ENCODE measurements at places on chromosomes 13 and 19.

- DNase-seq: no peak
Measured at GRCh38 chr19:46411925-46412649, 1.3 kb downstream of the CCDC8 start.

GRCh38 chr13:112819111-112819510 is 129.3 kb downstream of the ATP11A start:
- no peak for DNase-seq

- no peak for DNase-seq
Measured at GRCh38 chr13:36915896-36916640, 4.0 kb downstream of the SMAD9 start.

DNA sequence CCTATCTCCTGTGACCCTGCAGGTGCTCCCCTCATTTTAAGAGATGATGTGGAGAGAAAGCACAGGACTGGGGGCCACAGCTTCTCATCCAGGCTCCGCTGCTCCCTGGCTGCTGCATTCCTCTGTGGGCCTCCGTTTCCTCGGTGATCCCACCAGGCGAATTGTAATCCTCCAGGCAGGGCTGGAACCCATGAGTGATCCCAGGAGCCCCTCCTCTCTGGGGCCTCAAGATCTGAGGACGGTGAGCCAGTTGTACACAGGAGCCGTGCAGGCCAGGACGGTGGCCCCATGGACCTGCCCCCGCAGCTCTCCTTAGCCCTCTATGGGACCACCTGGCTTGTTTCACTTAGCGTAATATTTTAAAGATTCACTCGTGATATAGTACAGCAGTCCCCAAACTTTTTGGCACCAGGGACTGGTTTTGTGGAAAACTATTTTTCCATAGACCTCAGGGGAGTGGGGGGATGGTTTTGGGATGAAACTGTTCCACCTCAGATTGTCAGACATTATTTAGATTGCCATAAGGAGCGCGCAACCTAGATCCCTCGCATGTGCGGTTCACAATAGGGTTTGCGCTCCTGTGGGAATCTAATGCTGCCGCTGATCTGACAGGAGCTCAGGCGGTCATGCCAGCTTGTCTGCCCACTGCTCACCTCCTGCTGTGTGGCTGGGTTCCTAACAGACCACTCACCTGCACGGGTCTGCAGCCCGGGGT is 5.6 kb downstream of the FFAR3 start:
- DNase-seq: no peak

DNA sequence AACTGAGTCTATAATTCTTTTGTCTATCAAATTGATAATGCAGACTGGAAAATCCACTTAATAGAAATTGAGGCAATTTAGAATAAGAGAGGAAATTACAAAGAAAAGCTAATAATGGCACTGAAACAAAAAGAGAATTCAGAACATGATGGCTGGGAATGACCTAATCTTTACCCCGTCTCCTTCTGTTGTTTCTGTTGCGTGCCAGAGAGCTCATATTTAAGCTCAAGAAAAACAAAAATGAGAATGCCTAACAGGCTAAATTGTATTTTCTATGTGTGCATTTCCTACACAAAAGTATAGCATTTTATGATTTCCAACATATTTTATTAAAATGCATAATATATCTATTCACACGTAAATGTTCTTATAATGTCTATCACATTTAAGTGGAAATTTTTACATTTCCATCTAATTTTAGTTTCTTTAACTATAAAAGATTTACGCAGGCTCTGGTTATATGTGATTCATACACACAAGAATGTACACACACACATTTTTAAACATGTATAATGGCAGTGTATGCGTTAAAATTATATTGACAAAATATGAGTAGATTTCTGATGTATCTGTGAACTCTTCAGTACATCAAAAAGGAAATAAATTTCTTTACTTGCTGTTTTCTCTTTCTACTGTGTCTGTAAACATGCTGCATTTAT is 432.3 kb downstream of the SLITRK6 start:
- DNase-seq: no peak

DNA sequence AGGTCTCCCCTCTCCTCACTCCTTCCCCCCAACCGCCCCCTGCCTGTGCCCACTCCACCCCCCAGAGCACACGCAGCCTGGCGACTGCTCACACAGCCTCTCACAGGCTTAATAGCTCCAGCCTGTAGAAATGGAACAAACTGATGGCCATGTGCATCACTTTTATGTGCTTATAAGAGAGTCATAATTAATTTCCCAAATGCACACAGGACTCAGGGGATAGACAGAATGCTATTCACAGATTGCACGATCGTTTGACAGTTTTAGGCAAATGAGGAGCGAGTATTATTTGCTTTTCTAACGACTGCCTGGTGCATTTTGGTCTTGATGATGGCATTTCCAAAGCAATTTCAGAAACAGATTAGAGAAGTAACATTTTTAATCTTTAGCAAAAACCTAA is 97.7 kb upstream of the VSTM2B start:
- DNase-seq: no peak

DNA sequence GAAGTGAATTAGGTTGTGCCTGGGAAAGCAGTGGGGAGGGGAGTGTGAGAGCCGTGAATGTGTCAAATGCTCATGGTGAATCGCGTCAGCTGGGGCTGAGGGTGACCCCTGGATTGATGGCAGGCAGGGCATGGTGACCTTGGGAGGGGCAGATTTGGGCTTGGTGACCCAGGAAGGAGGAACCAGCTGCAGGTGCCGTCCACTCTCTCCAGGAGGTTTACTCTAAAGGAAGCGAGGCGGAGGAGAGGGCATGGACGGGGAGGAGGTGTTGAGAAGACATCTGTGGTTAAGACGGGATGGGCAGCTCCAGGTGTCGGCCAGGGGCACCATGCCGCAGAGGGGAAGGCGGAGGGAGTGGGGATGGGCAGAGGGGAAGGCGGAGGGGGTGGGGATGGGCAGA is 28.7 kb downstream of the TMEM255B start:
- DNase-seq: no peak

DNA sequence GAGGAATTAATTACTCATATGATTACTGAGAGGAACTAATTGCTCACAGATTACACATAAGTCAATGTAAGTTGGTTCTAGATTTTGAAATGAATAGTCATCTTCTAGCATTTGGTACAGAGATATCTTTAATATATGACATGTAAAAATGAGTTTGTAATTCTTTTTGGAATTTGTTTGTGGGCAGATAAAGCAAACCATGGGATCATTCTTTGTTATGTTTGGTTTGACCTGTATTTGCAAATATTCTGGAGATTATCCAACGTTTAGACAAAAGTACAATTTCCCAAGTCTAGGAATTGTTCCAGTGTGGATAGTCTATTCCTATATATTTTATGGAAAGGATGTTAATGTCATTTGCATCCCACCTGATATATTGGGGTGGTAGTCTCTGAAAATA is 309.6 kb upstream of the EDNRB start:
- DNase-seq: no peak

- no peak for DNase-seq
Measured at GRCh38 chr19:46606019-46606418, 4.9 kb downstream of the CALM3 start.

DNA sequence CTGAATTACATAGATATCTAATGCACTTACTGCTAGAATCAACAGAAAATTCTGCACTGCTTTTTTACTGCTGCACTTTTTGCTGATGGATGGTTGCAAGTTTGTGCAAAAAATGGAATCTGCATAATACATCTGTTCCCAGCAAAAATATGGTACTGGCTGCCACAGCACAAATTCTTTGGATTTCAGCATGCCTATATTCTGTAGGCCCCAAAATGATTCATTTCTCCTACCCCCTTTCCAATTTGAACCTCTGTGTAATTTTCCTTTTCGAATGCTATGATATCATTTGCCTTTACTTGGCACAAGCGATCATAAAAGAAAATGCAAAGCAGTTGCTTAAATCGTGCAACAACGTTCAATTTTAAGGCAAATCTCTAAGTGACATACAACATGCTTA is 524.2 kb upstream of the NBEA start:
- no peak for DNase-seq

- no peak for DNase-seq
Measured at GRCh38 chr19:57978586-57979289, 4.4 kb upstream of the C19orf18 start.

DNA sequence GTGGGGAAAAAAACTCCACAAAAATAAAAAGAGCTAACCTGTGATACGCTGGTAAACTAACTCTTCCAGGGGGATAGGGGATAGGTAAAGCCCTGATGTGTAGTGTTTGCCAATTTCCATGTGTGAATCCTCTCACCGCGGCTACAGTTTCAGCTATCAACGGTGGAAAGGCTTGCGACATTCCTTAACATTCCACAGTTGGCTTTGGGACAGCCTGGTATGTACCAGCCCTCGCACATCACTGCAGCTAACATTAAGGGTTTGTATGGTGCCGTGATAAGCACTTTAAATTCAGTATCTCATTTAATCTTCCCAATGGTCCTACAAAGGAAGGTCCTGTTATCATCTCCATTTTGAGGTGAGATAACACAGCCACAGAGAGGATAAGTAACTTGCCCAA is 112.4 kb downstream of the KATNAL1 start:
- no peak for DNase-seq

GRCh38 chr13:103104340-103104739 is 38.1 kb upstream of the SLC10A2 start:
- DNase-seq: no peak

DNA sequence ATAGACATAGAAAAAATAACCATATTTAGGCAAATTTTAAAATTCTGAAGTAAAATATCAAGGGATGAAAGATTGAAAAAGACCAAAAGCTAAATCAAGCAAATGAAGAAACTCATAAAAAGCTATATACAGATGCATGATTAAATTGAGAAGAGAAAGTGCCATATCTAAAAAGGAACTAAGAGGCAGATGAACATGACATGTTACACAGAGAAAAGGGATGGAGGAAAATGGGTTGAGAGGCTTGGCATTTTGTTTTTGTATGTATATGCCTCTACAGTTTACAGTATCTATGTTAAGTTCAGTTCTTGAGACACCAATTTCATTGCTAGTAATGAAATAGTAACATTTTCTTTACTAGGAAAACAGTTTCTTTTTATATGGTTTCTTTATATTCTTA is 1507.4 kb upstream of the SPRY2 start:
- no peak for DNase-seq

DNA sequence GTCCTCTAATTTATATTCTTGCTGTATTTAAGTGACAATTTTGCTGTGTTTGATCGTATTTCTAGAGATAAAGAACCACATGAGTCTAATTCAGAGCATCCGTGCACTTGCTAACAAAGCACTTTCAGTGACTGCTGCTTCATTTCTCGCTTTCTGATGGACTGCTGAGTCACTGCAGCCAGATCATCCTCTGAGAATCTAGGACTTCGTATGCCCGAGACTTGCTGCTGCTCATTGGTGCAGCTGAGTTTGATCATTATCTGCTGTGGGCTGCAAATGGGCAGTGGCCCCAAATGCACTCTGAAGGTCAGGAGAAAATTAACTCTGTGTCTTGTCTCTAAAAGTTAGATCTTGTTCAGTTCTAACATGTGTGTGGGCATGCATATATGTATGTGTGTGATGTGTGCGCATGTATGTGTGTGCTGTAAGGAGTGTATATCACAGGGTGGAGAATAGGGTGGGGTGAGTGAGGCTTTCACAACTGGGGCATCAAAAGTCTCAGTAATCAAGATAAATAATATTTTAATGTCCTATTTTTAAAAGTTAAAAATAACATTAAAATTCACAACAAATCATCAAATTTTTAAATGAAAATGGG is 342.6 kb downstream of the MTUS2 start:
- DNase-seq: no peak

DNA sequence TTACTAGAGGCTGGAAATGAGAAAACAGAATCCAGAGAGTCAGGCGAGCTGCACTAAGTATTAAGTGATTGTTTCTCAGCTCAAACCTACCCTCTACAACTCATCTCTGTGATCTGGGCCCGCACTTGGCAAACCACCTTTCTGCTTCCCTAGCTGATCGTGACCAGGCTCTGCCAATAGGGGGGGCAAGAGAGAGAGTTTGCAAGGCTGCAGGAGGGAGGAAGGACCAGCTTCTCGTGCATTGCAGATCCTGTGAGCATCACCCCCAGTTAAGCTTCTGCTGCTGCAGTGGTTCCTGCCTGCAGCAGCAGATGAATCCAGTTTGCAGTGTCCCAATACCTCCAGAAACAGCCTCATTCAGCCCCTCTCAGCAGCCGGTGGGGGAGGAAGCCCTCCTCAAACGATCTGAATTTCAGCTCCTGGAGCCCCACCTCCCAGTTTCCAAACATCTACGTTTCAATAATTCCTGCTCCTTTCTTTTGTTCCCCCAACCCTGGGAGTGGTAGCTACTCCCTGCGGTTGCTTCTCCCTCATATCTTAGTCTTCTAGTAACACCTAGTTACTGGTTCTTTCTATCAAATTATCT is 20.0 kb downstream of the XRCC1 start:
- peak; percentile 80 for DNase-seq

- DNase-seq: no peak
Measured at GRCh38 chr19:8499048-8499833, 3.2 kb downstream of the PRAM1 start.

GRCh38 chr19:35045667-35046300 is 4.3 kb downstream of the HPN start:
- DNase-seq: no peak

DNA sequence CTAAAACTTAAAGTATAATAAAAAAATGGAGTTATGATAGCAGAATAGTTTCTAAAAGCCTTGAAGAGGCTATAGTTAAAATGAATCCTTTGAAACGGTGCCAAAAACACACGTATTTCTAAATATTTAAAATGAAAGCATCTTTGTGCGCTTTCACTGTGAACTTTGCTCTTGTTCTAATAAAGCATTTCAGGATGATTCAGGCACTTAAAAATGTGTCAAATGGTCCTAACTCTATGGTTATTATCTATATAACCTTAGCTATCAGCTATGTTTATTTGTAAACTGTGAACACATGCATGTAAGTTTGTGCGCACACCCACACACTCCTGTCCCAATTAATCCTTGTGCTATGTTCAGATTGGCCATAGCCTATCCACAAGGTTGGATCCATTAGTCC is 124.5 kb downstream of the FLT1 start:
- DNase-seq: no peak

GRCh38 chr19:35248310-35249145 is at the start of gene LSR:
Gene LSR, plus strand, starts transcription at chr19:35249002. Its CDS starts 21 bp downstream, at chr19:35249023.
- peak; percentile 67 for DNase-seq

- no peak for DNase-seq
Measured at GRCh38 chr19:17340302-17340870, 3.0 kb downstream of the GTPBP3 start.

DNA sequence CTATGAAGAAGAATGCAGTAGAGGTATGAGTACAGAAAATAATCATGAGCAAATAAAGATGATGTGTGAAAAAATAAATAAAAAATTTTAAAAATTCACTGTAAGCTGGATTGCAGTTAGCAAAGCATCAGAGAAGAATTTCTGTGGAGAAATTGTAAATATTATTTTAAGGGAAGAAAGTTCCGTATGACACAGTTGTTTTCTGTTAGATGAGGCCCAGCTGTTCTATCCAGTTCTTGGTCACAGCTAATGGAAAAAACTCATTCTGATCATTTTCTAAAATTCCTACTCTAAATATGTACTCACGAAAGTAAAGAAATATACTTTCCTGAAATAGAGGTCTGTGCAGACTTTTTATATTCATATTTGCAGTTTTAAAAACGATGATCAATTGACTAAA is 578.8 kb downstream of the DCT start:
- DNase-seq: no peak
